Amygdala (tissue), 56 donors: ENCODE measurements at places on chromosomes 7 and 10.

DNA sequence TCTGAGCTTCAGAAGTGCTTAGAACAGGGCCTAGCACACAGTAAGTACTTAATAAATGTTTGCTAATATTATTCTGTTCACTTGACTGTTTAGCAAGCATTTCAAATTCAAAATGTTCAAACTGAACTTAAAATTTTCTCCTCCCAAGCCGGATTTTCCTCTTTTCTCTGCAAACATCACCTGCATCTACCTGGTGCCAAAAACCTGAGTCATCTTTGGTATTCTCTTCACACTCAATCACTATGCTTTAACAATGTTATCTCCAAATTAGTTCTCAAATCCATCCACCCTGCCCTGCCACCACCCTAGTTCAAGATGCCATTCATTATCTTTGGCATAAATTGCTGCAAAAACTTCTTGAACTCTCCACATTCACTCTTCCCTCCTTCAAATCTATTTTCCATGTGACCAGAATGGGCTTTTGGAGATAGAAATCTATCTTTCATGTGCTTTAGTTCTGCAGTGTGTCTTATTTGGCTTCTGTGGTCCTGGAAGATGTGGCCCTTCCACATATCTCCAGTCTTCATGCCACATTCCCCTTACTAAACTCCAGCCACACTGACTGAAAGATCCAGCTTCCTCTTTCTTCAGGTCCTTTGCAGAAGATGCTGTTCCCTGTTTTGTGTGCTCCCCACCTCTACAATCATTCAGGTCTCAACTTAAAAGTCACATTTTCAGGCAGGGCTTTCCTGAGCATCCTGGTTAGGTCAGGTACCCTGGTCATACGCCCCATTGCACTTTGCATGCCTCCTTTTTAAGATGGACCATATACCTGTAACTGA, 2.0 kb downstream of the GGCT start:
- no peak for DNase-seq

- no peak for DNase-seq
These were observed 118.9 kb downstream of the APBB1IP start for GRCh38 chr10:26556748-26557640.

DNA sequence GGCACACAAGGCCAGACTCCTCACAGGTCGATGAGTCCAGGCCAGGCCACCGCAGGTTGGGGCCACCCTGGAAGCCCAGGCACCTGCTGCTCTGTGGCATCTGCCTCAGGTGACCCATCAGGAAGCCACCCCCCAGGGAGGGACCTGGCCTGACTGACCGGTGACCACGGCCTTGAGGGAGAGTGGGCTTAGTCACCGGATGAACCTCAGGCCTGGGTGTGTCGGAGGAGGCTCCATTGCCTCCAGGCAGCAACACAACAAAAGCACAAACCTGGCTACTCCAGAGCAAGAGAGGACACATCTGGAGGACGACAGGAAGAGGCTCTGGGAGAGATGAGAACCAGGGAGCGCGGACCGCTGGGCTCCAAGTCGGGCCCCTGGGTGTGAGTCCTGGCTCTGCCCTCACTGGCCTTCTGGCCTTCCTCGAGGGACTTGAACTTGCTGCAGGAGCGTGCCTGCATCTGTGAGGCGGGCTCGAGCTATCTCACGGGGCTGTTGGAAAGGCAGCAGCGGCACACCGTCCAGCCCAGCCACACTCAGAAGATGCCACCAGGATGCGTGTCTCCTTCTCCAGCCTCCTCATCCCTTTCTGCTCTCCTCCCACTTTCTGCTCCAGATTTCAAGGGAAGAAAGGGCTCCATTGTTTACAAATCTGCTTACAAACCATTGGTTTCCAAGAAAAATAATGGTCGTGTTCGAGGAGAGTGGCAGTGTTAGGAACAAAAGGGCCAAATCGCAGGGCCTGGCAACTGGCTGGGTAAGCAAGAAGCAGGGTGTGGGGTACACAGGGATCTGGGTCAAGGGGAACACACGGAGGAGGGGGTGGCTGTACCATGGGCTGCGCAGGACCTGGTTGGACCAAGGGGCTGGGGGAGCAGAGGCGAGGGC, 152.9 kb downstream of the ADAM12 start:
- no peak for DNase-seq

GRCh38 chr10:69458430-69459100, 7.3 kb downstream of the TSPAN15 start:
- DNase-seq, result no peak

DNA sequence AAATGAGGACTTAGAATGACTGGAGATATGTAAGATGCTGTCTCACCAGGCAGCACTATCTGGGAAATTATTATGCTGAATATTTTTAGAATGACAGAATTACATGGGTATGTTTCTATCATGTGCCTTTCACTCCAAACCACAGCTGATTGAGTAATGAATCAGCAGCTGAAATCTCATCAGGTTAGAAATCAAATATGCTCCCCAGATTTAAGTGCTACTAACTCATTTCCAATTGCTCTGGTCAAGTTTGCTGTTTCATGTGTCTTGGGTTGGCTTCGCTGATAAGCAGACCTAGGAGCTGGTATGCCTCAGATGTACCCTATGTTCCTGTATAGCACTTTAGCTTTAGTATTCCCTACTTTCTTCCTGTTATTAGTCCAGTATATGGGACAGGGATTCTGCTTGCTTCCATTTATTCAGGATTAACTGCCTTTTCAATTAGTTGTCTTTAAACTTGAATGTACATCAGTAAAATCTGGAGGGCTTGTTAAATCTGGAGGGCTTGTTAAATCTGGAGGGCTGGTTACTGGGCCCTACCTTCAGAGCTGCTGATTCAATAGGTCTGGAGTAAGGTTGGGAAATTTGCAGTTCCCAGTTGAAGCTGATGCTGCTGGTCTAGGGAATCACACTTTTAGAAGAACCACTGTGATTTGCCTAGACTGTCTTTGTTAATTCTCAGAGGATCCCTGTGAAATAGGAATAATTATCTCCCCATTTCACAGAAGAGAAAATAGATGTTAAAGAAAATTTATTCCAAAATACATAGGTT, 172.9 kb downstream of the DKK1 start:
- DNase-seq, result no peak

DNA sequence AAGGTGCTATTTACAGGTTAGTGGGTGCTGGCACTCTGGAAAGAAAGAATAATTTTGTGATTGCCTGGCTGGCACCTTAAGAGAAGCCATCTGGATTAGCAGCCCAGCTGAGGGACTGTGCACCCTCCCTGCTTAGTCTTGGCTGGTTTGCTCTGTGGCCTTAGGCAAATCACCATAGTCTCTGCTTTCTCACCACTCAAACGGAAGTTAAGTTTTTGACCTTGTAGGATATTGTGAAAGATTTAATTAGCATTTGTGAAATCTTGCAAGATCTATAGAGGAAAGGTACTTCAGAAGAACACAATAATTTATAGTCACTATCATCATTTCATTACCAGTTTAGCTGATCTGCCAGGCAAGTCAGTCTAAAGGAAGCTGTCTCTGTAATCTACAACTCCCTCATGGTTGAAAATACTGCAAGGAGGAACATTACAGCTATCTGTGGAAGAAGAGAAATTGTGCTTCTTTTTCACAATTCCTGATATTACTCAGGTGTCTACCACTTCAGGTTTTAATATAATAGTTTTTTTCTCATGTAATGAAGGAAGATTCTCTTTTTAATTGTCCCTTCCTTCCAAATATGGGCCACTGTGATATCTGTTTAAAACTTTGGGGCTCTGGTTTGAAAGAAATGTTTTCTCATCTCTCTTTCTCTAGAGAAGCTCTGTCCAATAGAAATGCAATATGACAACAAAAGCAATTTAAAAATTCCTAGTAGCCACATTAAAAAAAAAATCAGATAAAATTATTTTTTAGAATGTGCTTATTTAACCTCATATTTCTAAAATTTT, 219.6 kb downstream of the PTEN start:
- DNase-seq, result no peak

DNA sequence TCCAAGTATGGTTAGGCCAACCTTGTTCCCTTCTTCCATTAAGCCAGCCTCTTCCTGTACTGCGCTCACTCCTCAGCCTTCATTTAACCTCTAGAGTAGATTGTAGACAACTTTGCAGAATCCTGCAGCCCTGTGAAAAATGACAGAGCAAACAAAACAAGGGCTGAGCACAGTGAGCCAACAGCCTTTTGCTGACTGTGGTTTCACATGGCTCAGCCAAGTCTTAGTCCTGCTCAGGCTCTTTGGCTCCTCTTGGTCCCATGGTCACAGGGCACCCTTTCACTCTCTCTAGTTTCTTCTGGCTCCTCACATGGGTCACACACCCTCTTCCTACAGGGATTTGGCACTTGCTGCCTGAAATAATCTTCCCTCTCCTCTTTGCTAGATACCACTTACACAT, 900.3 kb downstream of the CCSER2 start:
- DNase-seq, result no peak

GRCh38 chr10:52474265-52474664, 160.2 kb downstream of the DKK1 start:
- DNase-seq, result no peak
